Kasumi-1 (cell line): ENCODE measurements at places on chromosomes 5 and 9.

DNA sequence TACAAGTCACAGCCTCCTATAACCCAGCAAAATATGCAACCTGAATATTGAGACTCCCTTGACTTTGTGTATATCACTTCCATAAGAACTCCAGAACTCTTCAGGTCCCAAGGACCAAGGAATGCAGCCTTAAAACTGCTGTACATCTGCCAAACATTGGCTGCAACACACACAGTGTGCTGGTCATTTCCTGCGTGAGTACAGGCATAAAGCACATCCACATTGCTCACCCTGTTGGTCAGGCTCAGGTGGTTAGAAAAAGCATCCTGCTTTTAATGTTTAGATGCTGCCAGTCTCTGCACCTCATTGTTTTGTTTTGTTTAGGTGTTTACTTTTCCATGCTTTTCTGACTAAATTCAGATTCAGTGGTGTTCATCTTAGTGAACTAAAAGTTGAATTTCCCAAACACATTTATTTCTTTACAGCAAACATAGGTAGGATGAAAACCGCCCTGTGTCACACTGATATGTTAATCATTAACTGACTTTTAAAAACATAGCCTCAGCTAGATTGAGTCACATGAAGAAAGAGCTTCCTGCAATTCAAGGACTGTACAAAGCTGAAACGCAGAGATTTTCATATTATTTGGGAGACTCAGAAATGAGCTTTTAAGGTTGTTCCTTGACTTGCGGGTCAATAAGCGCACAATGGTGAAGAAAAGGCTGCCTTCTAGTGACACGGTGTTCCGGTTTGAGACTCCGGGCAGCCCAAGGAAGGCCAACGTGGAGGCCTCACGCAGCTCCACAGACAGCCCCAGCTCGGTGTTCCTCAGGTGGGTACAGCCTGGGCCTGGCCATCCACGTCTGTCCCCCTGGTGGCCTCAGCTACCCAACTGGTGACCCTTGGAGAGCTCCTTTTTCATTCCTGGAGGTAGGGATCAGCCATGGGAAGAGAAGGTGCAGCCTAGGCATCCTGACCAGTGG is 52.2 kb upstream of the GRAMD2B start:
- DNase-seq, result no peak

DNA sequence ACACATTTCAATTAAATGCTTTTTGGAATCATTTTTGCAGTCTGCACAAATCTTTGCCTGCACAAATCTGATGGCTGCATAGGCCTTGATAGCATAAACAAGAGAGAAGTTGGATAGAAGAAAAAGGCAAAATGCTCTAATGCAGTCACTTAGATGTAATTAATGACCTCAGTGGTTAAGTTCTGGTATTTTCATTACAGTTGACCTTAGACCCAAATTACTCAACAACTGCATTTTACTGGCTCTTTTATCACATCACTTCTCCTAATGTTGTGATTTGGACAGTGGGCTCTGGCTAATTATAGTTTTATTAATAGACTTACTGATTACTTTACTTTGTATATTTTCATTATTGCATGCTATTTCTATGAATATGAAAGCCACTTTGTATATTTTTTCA is 34.3 kb downstream of the NTRK2 start:
- DNase-seq, result no peak

- no peak for DNase-seq
Measured at GRCh38 chr5:157616785-157617184, 35.5 kb downstream of the SOX30 start.

DNA sequence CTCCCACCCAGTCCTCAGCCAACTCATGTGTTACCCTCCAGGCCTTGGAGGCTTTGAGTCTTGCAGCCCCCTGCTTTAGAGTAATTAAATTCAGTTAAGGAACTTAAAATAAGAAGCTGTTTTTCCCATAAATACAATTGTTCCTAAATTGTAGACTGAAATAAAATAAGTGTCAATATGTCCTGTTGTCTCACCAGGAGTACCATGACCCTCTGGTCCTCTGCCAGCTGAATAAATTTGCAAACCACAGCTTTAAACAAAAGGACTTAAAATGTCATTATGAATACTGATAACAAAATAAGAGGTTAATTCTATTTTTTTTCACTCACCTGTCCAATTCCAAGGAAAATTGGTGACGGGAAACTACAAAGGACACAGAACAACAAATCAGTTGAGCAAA is 15.6 kb downstream of the SLC35D2 start:
- DNase-seq, result no peak

- no peak for DNase-seq
Measured at GRCh38 chr9:2157277-2158110, 142.3 kb downstream of the SMARCA2 start.

DNA sequence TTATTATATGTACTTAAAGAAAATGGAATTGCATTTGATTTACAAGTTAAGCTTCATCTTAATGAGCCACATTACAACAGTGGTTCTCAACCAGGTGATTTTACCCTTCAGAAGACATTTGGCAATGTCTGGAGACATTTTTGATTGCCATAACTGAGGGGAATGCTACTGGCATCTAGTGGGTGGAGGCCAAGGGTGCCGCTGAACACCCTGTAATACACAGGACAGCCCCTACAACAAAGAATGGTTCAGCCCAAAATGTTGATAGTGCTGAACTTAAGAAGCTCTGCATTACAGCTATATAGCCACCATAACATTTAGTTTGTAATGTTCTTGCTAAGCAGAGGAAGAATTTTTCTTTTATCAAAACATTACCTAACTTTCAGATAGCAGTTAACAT is 103.1 kb downstream of the PAM start:
- DNase-seq, result no peak

- no peak for DNase-seq
Measured at GRCh38 chr9:101486693-101487442, 46.8 kb upstream of the RNF20 start.

DNA sequence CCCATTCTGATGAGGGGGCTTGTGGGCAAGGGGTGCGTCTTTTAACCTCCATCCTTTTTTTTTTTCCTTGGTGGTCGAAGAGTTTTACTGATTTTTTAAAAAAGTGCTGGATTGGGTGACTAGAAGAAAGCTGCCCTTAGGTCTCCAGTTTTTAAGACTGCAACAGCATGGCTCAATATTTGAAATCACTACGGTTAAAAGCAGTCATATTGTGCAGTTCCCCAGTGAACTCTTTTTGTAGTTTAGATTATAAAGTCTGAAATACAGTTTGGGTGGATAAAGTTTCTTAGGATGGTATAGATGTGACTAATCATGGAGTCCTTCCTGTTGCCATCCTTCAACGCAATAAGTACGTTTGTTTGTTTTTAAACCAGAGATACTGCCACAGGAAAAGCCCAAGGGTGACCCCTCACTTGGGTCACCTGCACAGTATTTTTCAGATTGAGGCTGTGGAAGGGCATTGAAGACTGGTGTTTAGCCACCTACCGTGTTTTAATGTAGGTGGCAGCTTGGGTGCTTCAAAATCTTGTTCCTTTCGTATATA is 520 bp upstream of the DHFR start:
- DNase-seq, result no peak

GRCh38 chr5:32707418-32707997 is 3.6 kb upstream of the NPR3 start:
- DNase-seq, result peak; percentile 82

- DNase-seq, result no peak
Measured at GRCh38 chr5:855771-856530, 5.2 kb upstream of the ZDHHC11 start.

- no peak for DNase-seq
Measured at GRCh38 chr5:68534131-68534940, 318.8 kb downstream of the PIK3R1 start.

DNA sequence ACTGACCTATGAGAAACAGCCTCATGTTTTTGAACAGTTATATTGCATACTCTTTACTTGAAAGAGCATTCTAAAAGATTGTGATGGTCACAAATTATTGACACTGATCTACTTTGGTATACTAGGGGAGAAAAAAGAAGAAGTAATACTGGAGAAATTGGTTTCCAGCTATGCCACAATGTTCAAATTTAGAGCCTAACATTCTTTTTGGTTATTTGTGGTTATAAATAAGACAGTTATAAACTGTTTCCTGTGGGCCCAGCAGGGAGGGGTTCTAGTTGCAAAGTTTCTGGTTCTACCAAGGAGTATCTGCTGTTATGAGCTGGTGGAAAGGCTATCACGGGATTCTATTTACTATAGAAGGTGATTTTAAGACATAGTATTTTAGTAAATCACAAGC is 4.8 kb downstream of the CWC27 start:
- peak; percentile 45 for DNase-seq

DNA sequence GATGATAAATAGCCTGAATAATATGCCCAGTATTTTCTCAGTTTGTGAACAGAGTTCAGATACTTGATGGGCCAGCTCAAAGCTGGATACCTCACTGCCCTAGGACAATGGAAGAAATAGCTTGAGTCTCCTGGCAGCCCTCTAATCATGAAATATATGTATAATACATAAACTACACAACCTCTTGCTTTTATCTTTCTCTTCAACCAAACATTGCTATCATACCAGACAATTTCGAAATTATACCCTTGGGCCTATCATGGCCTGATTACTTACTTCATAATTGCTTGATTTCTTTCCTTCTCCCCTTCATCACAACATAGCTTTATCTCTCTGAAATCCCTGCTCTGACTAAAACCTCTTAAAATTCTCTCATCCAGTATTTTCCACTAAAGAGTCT is 1144.9 kb upstream of the C9orf72 start:
- no peak for DNase-seq

- peak; percentile 92 for DNase-seq
Measured at GRCh38 chr9:130893341-130894101, 3.1 kb downstream of the QRFP start.

GRCh38 chr5:181280251-181280762 is 19.4 kb upstream of the TRIM52 start:
- DNase-seq, result no peak

- DNase-seq, result peak; percentile 83
Measured at GRCh38 chr5:170225326-170226128, 7.3 kb upstream of the C5orf58 start.
